ENCODE measurements at places on chromosomes 3 and 15. TPM values are rescaled to one million over a fixed set of nuclear protein-coding genes. Genes with fewer than 3 reads are reported as not detected.
A peak's percentile ranks its signal among the peaks of the same experiment; 100 is the strongest.

COL6A5 gene
- 0.16 TPM for total RNA-seq

- H3K4me3 ChIP-seq, result no peak overlapping the region
- no peak for DNase-seq
- peaks cover 2% of the 10 kb centered on the region for H3K27me3 ChIP-seq
- H3K36me3 ChIP-seq, result no peaks in the 10 kb centered on the region
Observed at GRCh38 chr3:99118381-99118780, 216.9 kb upstream of the DCBLD2 start.

GRCh38 chr3:5485427-5485826 lies 297.9 kb downstream of the EDEM1 start:
- no peaks in the 10 kb centered on the region for H3K4me1 ChIP-seq
- H3K27me3 ChIP-seq, result no peaks in the 10 kb centered on the region
- no peak overlapping the region for H3K27ac ChIP-seq
- DNase-seq, result no peak
- no peak overlapping the region for H3K4me3 ChIP-seq

- no peaks in the 10 kb centered on the region for H3K27me3 ChIP-seq
- H3K36me3 ChIP-seq, result no peaks in the 10 kb centered on the region
- DNase-seq, result no peak
- H3K27ac ChIP-seq, result no peak overlapping the region
- no peak overlapping the region for H3K4me3 ChIP-seq
- H3K4me1 ChIP-seq, result no peaks in the 10 kb centered on the region
Observed at GRCh38 chr3:73603762-73604171, 21.0 kb downstream of the PDZRN3 start.

- no peak overlapping the region for H3K27ac ChIP-seq
- H3K4me1 ChIP-seq, result peaks cover 13% of the 10 kb centered on the region
- H3K27me3 ChIP-seq, result no peaks in the 10 kb centered on the region
- H3K4me3 ChIP-seq, result no peak overlapping the region
Observed at GRCh38 chr3:177946048-177946447, 590.2 kb upstream of the KCNMB2 start.

ERC2 gene
- not detected for total RNA-seq

ATP1B3 gene
- total RNA-seq, result 197 TPM

ARHGEF26 gene
- not detected for total RNA-seq

DNA sequence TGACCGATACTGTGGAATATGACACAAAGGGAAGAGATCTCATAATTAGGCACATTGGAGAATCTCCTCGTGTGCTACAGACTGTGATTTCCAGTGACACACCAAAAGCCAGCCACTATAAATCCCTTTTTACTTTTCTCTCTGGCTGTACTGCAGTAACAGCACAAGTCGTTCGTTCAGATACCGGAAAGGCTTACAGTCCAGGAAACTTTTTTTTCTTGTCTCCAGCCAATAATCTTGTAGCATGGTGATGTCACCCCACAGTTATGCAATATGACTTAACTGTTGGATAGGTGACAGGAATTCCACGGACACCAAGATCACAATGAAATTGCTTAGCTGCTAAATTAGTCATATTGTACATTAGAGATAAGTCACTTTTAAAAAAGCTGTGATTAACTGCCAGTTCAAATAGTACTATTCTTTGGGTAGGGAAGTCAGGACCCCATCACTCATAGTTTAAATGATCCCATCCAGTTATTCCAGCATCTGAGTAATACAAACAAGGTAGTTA lies 36.3 kb upstream of the TSC22D2 start:
- H3K27ac ChIP-seq, result no peak overlapping the region
- DNase-seq, result no peak
- peaks cover 1% of the 10 kb centered on the region for H3K36me3 ChIP-seq

- H3K4me3 ChIP-seq, result no peak overlapping the region
- no peak overlapping the region for H3K27ac ChIP-seq
Observed at GRCh38 chr3:963755-964154, 129.1 kb upstream of the CNTN6 start.

DNA sequence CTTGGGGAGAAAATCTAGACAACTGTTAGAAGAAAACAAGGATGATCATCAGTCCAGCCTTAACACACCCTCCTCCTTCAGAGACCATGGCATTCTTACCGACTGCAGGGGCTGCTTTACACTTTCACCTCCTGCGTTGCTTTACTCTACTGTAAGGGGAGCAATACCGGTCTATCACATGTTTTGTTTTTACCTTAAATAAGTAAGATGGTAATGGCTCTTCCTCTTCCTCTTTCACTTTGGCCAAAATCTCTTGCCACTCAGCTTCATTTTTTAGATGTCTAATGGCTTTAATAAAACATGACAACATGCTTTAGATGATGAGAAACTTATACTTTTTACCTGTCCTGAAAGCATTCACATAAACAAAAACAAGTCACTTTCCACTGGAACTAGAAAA lies 33.4 kb upstream of the STIMATE start:
- H3K4me3 ChIP-seq, result no peak overlapping the region
- peaks cover 15% of the 10 kb centered on the region for H3K4me1 ChIP-seq
- no peaks in the 10 kb centered on the region for H3K27me3 ChIP-seq
- H3K27ac ChIP-seq, result no peak overlapping the region

PRR20G gene
- not detected for total RNA-seq

DNA sequence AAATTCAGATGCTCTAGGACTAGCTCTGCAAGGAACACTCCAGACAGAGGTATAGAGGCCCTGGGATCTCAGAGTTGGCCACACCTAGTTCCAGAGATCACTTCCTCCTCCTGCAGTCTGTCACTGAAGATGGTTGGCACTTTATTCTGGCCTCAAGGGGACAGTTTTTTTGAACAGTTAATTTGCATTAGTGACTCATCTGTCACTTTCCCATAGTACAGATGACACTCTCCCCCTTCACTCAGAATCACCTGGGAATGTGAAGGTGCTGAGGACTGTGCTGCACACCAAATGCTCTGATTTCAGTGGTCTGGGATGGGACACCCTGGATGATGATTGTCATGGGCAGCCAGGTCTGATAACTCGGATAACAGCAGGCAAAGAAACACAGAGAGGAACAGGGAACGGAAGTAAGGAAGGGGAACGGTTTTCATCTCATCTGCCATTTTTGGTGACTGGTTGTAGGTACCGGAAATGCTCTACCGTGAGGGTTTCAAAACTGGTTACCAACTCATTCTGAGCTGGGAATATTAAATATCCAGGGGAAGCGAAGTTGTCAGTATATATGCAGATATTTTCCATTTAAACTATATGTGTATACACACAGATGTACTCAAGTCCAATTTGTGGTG lies 232.5 kb upstream of the ST8SIA2 start:
- H3K27me3 ChIP-seq, result no peaks in the 10 kb centered on the region
- H3K27ac ChIP-seq, result no peak overlapping the region
- no peak for DNase-seq
- peaks cover 4% of the 10 kb centered on the region for H3K36me3 ChIP-seq
- no peak overlapping the region for H3K4me3 ChIP-seq
- H3K4me1 ChIP-seq, result peaks cover 33% of the 10 kb centered on the region

DNA sequence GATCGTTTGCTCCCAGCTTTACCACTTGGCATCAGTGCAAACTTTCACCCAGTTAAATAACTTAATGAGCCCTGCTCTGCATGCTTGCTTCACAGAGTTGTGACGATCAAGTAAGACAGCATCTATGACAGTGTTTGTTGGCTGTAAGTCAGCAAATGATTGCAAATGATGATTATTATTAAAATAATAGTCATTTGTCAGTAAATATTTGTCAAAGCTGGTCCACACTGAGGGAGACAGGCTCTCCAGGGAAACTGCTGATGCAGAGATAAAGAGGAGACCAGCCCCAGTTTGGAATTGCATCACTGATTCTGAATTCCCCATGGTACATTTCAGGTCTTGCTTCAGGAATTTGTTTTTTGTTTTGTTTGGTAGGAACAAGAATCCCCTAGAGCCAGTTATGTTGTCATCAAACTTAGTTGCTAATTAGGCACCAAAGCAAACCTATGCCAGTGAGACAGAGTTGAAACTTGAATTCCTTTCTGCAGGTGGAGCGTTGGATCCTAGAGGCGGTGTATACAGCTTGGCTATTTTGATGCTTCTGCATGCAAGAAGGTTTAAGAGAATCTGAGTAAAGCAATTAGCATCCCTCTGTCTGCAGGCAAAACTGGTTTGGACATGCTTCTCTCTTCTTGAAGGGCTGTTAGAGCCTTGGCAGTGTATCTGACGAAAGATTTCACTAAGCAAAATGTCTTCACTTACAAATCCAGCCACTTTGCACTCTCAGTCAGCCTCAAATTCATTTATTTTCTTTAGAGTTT lies 338.6 kb upstream of the TPRG1 start:
- H3K4me1 ChIP-seq, result peaks cover 10% of the 10 kb centered on the region
- H3K27me3 ChIP-seq, result no peaks in the 10 kb centered on the region
- H3K36me3 ChIP-seq, result no peaks in the 10 kb centered on the region
- no peak for DNase-seq
- no peak overlapping the region for H3K4me3 ChIP-seq
- no peak overlapping the region for H3K27ac ChIP-seq

- no peak overlapping the region for H3K4me3 ChIP-seq
- H3K4me1 ChIP-seq, result peaks cover 16% of the 10 kb centered on the region
- H3K36me3 ChIP-seq, result no peaks in the 10 kb centered on the region
- H3K27ac ChIP-seq, result no peak overlapping the region
Observed at GRCh38 chr3:130839813-130840212, 54.1 kb upstream of the ATP2C1 start.

GRCh38 chr3:113264283-113265131 lies 53.1 kb downstream of the BOC start:
- no peak overlapping the region for H3K4me3 ChIP-seq
- H3K4me1 ChIP-seq, result no peaks in the 10 kb centered on the region
- no peak overlapping the region for H3K27ac ChIP-seq

- no peak overlapping the region for H3K27ac ChIP-seq
- peaks cover 8% of the 10 kb centered on the region for H3K4me1 ChIP-seq
- H3K36me3 ChIP-seq, result no peaks in the 10 kb centered on the region
- H3K4me3 ChIP-seq, result no peak overlapping the region
- DNase-seq, result no peak
- peaks cover 3% of the 10 kb centered on the region for H3K27me3 ChIP-seq
Observed at GRCh38 chr3:18787441-18787840, 360.9 kb upstream of the KCNH8 start.

SV2B gene
- 0.08 TPM for total RNA-seq

FSIP1 gene
- total RNA-seq, result 0.26 TPM

TLR9 gene
- not detected for total RNA-seq

DNA sequence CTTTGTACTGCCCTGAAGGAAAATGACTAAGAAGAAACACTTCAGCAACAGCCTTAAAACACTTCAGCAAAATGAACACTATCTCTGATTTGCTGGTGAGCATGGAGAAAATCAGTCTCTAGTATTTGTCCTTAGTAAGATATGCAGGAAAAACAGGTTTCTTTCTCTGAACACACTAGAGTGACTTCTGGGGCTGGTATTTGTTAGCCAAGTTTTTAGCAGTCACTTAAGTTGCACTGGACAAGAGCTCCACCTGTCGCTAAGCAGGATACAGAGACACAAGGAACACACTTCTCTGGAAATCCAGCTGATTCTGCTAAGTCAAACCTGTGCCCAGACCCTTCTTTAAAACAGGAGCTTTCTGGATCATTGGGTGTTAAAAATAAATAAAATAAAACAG lies 65.3 kb downstream of the CHAC1 start:
- no peak overlapping the region for H3K27ac ChIP-seq
- no peak for DNase-seq
- no peaks in the 10 kb centered on the region for H3K27me3 ChIP-seq
- H3K36me3 ChIP-seq, result peaks cover 21% of the 10 kb centered on the region

ADAMTS9 gene
- total RNA-seq, result not detected

TLNRD1 gene
- total RNA-seq, result 30.2 TPM

DNA sequence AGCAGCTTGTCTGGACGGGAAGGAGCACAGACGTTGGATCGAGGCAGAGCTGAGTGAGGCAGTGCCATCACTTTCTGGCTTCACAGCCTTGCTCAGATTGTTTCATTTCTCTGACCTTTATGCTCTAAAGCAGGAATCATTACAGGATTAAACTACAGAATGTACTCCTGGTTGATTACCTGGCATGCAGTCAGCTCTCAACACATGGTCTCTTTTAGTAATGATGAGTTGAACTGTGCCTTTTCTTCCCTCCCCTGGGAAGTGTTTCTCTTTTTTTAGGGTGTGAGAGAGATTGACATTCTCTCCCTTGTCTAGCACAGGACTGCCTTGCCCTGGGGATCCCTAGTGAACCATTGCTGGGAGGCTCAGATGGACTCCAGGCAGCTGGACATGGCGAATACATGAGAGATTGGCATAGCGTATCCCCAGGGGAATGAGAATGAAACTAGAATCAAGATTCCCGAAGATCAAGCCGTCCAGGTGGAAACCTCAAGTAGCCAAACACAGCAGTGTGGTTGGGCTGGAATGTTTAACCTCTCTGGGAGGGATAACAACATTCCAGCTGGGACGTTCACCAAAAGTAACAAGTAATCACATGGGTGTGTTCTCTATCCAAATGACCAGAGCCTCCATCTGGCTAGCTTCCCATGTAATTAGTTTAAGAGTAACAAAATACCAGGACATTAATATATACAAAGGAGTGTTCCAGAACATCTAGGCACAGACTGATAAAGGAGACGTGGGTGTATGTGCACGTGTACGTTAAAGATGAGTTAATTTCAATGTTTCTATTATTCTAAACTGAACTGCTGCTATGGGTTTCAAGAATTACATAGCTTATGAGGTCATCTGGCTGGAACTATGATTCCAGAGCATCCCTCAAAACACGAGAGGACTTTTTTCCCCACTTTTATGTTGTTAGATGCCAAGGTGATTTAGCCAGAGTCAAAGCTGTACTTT lies 118.6 kb upstream of the NR2E3 start:
- H3K4me3 ChIP-seq, result no peak overlapping the region
- H3K27me3 ChIP-seq, result peaks cover 11% of the 10 kb centered on the region
- H3K27ac ChIP-seq, result no peak overlapping the region
- H3K36me3 ChIP-seq, result no peaks in the 10 kb centered on the region
- no peak for DNase-seq

TUSC7 gene
- not detected for total RNA-seq

DNA sequence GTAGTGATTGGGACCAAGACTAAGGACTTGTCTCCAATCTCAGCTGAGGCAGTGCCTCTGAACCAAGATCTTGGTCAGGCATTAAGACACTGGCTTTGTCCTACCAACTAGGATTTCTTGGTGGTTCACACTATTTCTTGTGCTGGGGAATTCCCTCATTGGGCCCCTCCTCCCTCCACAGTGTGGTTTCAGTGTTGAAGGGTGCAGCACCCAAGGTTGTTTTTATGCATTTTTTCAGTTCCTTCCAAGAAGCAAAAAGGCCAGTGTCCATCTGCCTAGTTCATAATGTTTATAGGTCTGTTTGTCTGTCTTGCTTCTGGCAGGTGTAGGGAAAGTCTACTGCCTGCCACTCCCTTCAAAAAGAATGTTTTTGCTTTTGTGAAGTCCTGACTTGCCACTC lies 10.6 kb upstream of the ITPKA start:
- peak overlapping the region; percentile 30 for H3K4me3 ChIP-seq
- peak overlapping the region; percentile 48 for H3K27ac ChIP-seq

HEG1 gene
- 45.1 TPM for total RNA-seq

- H3K27ac ChIP-seq, result no peak overlapping the region
- H3K4me3 ChIP-seq, result no peak overlapping the region
- DNase-seq, result no peak
Observed at GRCh38 chr3:142501004-142501926, 53.4 kb upstream of the XRN1 start.
